ENCODE measurements at places on chromosomes 11 and 22.

DNA sequence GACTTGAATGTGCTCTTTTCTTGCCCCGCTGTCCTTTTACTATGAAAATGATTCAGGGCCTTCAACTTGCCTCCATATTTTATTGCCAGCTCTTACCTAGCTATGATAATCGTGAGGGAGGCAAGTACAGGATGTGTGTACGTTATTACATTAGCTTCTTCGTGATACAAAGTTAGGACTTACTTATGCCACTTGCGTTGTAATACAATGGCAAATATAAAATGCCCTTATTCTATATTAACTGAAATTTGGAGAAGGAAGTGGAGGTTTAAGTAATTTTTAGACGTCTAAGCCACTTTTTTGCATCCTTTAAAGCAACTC, 10.8 kb upstream of the CCT8L2 start:
- H3K27me3 ChIP-seq = no peaks in the 10 kb centered on the region
- no peak overlapping the region for H3K27ac ChIP-seq
- no peak for DNase-seq
- H3K4me3 ChIP-seq = no peak overlapping the region
- H3K4me1 ChIP-seq = no peaks in the 10 kb centered on the region
- no peaks in the 10 kb centered on the region for H3K36me3 ChIP-seq

DNA sequence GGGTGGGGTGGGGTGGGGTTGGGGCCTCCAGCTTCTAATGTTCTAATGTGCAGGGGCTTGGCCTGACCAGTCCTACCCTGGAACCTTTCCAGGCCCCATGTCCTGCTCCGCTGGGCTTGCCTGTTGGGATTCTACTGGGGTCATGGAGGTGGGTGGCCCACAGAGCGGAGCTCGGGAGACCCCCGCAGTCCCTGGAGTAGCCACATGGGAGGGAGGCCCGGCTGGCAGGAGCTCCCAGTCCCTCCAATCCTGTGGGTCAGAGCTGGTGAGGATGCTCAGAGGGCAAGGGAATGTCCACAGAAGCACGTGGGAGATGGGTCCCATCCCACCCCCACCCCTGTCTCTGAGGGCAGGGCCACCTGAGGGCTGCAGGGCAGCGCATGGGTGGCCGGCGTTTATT, 2.9 kb downstream of the SEPTIN5 start:
- peaks cover 7% of the 10 kb centered on the region for H3K4me1 ChIP-seq
- no peak overlapping the region for H3K4me3 ChIP-seq
- H3K36me3 ChIP-seq = no peaks in the 10 kb centered on the region
- no peaks in the 10 kb centered on the region for H3K27me3 ChIP-seq

- DNase-seq = peak; percentile 51
- no peak overlapping the region for H3K27ac ChIP-seq
- no peak overlapping the region for H3K4me3 ChIP-seq
- no peaks in the 10 kb centered on the region for H3K27me3 ChIP-seq
- H3K36me3 ChIP-seq = no peaks in the 10 kb centered on the region
- H3K4me1 ChIP-seq = peaks cover 16% of the 10 kb centered on the region
Measured at GRCh38 chr11:94563848-94564467, 3.2 kb upstream of the PIWIL4 start.

- H3K27ac ChIP-seq = no peak overlapping the region
- H3K4me1 ChIP-seq = peaks cover 10% of the 10 kb centered on the region
- no peak overlapping the region for H3K4me3 ChIP-seq
- H3K36me3 ChIP-seq = no peaks in the 10 kb centered on the region
Measured at GRCh38 chr11:75728992-75729391, 11.4 kb downstream of the MOGAT2 start.

DNA sequence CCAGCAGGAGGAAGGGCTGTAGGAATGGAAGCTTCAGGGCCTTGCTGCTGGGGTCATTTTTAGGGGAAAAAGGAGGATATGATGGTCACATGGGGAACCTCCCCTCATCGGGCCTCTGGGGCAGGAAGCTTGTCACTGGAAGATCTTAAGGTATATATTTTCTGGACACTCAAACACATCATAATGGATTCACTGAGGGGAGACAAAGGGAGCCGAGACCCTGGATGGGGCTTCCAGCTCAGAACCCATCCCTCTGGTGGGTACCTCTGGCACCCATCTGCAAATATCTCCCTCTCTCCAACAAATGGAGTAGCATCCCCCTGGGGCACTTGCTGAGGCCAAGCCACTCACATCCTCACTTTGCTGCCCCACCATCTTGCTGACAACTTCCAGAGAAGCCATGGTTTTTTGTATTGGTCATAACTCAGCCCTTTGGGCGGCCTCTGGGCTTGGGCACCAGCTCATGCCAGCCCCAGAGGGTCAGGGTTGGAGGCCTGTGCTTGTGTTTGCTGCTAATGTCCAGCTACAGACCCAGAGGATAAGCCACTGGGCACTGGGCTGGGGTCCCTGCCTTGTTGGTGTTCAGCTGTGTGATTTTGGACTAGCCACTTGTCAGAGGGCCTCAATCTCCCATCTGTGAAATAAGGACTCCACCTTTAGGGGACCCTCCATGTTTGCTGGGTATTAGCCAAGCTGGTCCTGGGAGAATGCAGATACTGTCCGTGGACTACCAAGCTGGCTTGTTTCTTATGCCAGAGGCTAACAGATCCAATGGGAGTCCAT, 14.1 kb downstream of the IL10RA start:
- H3K27ac ChIP-seq = no peak overlapping the region
- peaks cover 9% of the 10 kb centered on the region for H3K4me1 ChIP-seq
- H3K27me3 ChIP-seq = no peaks in the 10 kb centered on the region
- DNase-seq = no peak
- no peak overlapping the region for H3K4me3 ChIP-seq

DNA sequence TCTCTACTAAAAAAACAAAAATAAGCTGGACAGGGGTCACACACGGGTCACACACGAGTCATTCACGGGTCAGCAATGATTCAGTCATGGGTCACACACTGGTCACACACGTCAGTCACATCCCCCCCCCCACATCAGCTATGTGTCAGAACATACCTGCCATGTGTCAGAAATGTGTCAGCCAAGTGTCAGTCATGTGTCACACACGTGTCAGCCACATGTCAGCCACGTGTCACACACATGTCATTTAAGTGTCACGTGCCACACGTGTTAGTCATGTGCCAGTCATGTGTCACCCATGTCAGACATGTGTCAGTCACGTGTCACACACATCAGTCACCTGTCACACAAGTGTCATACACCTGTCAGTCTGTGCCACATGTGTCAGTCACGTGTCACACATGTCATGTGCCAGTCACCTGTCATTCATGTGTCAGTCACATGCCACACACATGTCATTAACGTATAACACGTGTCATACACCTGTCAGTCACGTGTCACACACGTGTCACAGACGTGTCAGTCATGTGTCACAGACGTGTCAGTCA, 28.7 kb upstream of the MMP20 start:
- no peak overlapping the region for H3K4me3 ChIP-seq
- H3K4me1 ChIP-seq = no peaks in the 10 kb centered on the region
- DNase-seq = no peak
- no peaks in the 10 kb centered on the region for H3K27me3 ChIP-seq

GRCh38 chr11:78416285-78417174, 1.1 kb downstream of the GAB2 start:
- H3K36me3 ChIP-seq = no peaks in the 10 kb centered on the region
- peak overlapping the region; percentile 70 for H3K4me3 ChIP-seq
- peak overlapping the region; percentile 79 for H3K27ac ChIP-seq
- H3K27me3 ChIP-seq = no peaks in the 10 kb centered on the region

DNA sequence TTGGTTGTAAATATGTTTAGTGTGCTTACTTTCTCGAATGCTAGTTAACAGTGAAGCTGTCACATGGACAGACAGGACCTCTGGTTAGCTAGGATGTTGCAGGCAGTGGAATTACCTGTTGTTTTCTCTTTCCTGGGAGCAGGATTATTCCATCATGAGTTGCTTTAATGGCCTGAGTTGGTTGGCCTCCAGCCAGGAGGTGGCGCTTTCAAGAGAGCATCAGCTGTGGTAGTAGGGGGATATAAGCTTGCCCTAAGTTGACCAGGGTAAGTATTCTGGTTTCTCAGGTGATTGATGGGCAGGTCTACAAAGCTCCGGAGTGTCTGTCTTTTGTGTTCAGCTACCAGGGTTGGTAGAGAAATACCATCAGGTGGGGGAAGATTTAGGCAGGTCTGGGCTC, 43.5 kb downstream of the NELL1 start:
- no peak overlapping the region for H3K27ac ChIP-seq
- no peak for DNase-seq
- no peaks in the 10 kb centered on the region for H3K4me1 ChIP-seq
- no peaks in the 10 kb centered on the region for H3K27me3 ChIP-seq
- no peak overlapping the region for H3K4me3 ChIP-seq

DNA sequence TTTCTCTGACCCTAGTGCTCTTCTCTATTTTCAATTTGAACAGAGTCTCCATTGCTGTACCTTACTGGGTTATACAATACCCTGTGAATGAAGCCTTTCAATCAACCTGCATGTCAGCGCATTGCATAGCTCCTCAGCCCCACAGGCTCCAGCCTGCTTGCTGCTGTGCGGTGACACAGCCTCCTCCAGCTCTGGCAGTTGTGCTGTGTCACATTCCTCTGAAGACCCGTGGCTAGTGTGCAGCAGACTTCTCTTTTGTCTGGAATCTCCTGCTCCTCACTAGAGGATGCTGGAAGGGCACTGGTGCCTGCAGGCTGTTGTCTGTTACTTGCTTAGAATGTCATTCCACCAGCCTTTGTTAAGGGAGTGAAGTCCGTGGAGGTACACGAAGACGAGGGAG, 390.1 kb upstream of the B3GAT1 start:
- H3K27me3 ChIP-seq = no peaks in the 10 kb centered on the region
- H3K4me1 ChIP-seq = peaks cover 8% of the 10 kb centered on the region
- H3K36me3 ChIP-seq = no peaks in the 10 kb centered on the region
- DNase-seq = peak; percentile 64
- peak overlapping the region; percentile 40 for H3K27ac ChIP-seq

GRCh38 chr22:37904572-37905533, 1.2 kb upstream of the MICALL1 start:
- peak overlapping the region; percentile 69 for H3K4me3 ChIP-seq
- no peaks in the 10 kb centered on the region for H3K27me3 ChIP-seq
- peak overlapping the region; percentile 95 for H3K27ac ChIP-seq
- peak; percentile 68 for DNase-seq
- no peaks in the 10 kb centered on the region for H3K36me3 ChIP-seq
- peaks cover 25% of the 10 kb centered on the region for H3K4me1 ChIP-seq

GRCh38 chr11:15157181-15157580, 42.5 kb downstream of the INSC start:
- no peaks in the 10 kb centered on the region for H3K27me3 ChIP-seq
- H3K4me1 ChIP-seq = no peaks in the 10 kb centered on the region
- DNase-seq = no peak
- H3K4me3 ChIP-seq = no peak overlapping the region
- H3K27ac ChIP-seq = no peak overlapping the region
- no peaks in the 10 kb centered on the region for H3K36me3 ChIP-seq

DNA sequence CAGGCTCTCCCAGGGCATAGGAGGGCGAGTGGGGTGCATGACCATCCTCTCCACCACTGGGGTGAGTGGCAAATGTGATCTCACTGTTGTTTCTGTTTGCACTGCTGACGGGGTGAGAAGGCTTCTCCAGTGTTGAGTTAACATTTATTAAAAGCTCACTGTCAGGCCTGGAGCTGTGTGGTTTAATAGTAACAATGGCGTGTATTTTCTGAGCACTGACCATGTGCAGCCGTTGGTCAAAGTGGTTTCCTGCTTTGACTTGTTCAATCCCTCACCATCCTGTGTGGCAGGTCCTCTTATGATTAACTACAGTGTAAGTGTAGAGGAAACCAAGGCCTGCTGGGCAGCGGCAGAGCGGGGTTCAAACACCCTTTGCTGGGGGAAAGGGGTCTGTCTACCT, 4.4 kb downstream of the A4GALT start:
- no peak overlapping the region for H3K4me3 ChIP-seq
- H3K27ac ChIP-seq = no peak overlapping the region
- H3K36me3 ChIP-seq = no peaks in the 10 kb centered on the region

DNA sequence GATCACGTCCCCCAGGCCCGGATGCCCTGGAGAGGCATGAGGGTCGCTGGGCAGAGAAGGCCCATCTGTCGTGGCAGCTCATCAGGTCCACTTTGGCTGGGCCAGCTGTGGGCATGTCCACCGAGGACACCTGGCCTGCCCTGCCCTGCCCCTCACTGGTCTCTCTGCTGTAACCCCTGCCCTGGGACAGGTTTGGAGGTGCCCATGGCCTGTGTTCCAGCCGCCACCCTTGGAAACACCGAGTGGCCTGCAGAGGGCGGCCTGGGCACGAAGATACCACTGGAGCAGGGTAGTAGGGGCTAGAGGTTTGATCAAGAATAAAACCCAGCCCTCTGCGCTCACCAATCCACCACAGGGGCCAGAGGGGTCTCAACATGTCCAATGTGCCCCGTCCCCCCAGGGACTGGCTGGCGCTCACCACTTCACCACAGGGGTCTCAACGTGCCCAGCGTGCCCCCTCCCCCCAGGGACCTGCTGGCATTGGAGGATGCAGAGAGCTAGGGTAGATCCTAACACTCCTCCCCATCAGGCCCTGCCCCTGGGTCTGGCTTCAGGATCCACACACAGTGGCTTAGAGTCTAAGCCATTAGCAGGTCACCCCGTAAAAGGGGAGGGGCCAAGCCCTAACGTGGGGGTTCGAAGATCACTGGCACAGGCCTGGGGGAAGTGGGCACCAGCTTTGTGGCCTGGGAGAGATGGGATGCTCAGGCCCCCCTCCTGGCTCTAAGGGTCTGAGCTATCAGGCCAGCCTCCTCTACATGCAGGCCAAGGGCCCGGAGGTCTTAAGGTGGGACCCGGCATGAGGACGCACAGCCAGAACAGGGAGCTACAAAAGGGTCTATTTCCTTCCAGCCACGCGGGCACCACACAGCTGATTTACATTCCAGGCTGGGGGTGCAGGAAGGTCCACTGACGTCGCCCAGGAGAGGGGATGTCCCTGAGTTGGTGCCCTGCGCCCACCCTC, 1.3 kb upstream of the HDAC10 start:
- no peaks in the 10 kb centered on the region for H3K27me3 ChIP-seq
- peaks cover 18% of the 10 kb centered on the region for H3K4me1 ChIP-seq
- H3K27ac ChIP-seq = no peak overlapping the region

DNA sequence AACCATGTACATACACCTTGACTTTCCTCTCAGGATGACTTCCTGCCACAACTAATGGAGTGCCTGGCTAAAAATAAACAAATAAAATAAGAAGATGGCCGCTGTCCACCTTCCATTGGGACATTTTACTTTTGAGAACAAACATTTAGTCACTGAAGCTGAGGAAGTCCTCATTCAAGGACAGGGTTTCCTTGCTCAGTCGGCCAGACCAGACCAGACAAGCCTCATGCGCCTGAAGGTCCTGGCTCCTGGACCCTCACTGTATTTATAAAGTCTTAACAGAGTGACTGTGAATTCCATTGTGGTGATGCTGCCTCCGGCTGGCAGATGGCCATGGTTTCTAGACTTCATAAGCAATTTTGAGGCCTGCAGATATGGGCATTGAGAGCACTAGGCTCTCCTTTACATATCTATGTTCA, 114.5 kb downstream of the MAML2 start:
- H3K27ac ChIP-seq = no peak overlapping the region
- no peak for DNase-seq
- no peaks in the 10 kb centered on the region for H3K36me3 ChIP-seq
- no peaks in the 10 kb centered on the region for H3K27me3 ChIP-seq
- no peak overlapping the region for H3K4me3 ChIP-seq
